Hematopoietic multipotent progenitor cell treated with erythropoietin and hydrocortisone succinate and interleukin-3 and kit ligand, for 17 days (in vitro differentiated cells): ENCODE measurements at places on chromosomes 11 and 22.
A peak's percentile ranks its signal among the peaks of the same experiment; 100 is the strongest.

DNA sequence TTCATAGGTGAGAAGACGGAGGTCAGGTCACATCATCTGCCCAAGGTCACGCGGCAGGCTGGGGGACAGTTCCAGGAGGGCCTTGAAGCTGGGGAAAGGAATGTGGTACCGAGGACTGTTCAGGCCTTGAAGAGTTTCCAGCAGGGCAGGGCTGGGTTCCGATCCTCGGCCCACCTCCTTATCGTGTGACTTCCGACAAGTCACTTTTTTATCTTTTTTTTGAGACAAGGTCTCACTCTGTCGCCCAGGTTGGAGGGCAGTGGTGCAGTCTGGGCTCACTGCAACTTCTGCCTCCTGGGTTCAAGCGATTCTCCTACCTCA, 623 bp downstream of the NDUFS8 start:
- peak; percentile 50 for DNase-seq

DNA sequence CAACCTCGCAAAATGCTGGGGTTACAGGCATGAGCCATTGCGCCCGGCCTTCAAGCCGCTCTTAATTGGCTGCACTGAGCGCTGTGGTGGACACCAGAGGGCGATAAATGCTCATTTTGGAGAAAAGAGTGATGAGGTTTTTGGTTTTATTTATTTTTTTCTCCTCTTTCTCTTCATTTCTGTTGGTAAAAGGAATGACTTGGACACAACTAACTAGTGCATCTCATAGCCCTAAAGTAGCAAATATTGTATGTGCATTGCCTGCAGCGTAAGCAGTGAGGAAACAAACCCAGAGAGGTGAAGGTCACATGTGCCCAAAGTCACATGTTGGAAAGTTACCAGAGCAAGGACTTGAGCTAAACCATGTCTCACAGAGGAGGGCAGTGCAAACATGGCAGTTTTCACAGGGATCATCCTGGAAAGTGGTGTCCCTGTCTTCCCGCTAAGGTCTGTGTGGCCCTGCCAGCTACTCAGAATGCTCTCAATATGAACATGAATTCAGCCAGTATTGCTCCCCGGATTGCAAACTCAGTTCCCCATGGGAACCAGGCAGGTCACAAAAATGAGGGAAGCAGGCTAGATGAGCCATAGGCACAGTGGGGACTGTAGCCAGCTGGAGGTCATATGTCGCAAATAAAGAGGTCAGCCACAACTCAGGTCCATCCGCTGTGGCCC, 8.6 kb upstream of the CD82 start:
- peak; percentile 85 for DNase-seq

DNA sequence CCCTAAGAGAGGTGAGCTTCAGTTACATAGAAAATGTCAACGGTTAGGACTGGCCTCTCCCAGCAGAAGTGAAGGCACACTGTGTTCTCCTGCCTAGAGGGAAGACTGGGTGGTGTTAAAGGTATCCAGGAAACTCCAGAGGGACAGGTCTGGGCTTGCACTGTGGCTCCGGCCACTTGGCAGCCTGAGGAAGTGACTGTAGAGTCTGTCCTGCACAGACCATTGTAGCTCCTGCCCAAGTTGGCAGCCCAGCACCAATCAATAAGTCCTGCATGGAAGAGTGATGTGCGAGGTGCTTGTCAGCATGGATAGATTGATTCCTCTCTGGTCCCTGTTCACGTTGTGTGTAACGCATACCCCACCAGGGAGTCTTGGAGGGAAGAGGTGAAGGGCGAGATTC, 284.8 kb downstream of the TENM4 start:
- DNase-seq, result no peak

- no peak for DNase-seq
Measured at GRCh38 chr11:22581354-22582150, 44.1 kb downstream of the FANCF start.

- DNase-seq, result no peak
Measured at GRCh38 chr11:69489746-69490365, 8.4 kb downstream of the LINC01488 start.

GRCh38 chr11:30938171-30938570, 352.0 kb upstream of the MPPED2 start:
- DNase-seq, result no peak

DNA sequence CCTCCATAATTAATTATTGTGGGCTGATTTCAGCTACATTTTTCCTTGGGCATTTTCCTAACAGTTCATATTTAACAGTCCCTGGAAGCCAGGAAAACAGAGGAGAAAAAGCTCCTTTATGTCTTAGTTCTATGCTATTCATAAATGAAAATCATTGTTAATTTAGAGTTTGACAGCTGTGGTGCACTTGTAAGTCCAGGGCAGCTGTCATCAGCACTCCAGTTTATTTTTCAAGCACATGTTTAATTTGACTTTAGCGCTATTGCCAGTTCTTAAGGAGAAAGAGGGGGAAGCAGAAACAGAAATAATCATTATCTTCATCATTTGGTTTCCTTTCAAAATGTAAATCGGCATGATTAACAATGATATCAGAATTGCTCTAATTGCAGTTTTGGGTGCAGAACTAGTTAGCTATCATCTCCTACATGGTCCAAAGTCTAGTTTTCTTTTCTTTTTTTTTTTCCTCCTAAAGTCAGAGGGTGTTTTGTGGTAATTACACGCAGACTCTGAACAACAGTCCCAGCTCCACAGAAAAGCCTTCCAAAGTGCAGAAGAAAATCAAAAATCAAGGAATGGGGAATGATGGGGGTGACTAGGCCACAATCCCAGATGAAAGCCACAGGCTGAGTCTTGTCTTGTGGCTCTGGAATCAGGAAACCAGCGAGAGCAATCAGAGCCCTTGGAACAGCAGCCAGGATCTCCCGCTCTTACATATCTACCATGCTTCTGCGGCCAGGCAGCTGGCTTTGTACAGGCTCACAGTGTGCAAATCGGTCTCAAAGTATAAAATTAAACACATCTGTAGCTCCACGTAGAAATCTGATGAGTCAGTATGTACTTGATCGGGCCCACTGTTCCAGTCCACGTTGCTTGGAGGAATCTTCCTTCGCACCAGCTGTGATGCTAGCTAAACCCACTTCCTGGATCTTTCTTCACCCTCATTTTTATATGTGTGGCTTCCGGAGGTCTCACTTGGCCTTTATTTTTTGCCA, 91.9 kb downstream of the SPON1 start:
- DNase-seq, result no peak

GRCh38 chr11:75233754-75234172, 6.8 kb upstream of the TPBGL start:
- no peak for DNase-seq

GRCh38 chr22:38214302-38215056, 12.7 kb downstream of the MAFF start:
- peak; percentile 56 for DNase-seq

DNA sequence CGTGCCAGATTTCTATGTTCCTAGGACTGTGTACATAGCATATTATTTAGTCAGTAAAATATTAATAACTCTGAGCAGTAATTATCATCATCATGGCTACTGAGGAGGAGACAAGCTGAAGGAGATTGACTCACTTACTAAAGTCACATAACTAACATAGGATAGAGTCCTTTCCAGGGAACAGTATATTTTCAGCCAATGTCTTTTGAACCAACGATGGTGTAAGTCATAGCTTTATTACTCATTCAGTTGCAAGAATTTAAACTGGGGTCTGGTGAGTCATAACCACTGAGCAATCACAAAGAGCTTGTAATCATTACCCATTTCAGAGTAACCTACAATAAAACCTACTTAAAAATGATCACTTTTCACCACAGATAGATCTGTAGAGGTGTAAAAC, 1564.8 kb upstream of the TENM4 start:
- no peak for DNase-seq

DNA sequence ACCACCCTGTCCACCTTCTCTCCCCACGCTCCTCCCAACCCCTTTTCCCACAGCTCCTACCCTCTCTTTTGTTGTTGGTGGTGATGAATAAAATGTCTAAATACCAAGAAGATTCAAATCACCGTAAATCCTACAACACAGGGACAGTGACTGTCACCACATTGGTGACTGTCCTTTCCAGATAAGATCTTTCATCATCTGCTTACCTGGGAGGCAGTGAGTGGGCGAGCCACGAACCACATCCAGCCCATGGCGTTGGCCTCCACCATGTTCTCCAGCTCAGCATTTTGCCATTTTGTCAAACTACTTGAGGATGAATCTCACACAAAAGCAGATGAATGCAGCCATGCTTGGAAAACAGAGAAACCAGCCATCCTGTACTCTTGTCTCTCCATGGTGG, 6.7 kb upstream of the CYTH4 start:
- DNase-seq, result no peak

- no peak for DNase-seq
Measured at GRCh38 chr11:65703846-65704245, 8.2 kb upstream of the KAT5 start.

DNA sequence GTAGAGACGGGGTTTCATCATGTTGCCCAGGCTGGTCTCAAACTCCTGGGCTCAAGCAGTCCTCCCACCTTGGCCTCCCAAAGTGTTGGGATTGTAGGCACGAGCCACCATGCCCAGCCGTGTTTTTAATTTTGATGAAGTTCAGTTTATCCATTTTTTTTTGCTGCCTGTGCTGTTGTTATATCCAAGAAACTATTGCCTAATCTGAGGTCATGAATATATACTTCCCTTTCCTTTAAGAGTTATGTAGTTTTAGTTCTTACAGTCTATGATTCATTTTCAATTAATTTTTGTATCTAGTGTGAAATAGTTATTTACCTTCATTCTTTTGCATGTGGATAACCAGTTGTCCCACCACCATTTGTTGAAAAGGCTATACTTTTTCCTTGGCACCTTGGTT, 50.3 kb upstream of the SORL1-AS1 start:
- DNase-seq, result no peak

DNA sequence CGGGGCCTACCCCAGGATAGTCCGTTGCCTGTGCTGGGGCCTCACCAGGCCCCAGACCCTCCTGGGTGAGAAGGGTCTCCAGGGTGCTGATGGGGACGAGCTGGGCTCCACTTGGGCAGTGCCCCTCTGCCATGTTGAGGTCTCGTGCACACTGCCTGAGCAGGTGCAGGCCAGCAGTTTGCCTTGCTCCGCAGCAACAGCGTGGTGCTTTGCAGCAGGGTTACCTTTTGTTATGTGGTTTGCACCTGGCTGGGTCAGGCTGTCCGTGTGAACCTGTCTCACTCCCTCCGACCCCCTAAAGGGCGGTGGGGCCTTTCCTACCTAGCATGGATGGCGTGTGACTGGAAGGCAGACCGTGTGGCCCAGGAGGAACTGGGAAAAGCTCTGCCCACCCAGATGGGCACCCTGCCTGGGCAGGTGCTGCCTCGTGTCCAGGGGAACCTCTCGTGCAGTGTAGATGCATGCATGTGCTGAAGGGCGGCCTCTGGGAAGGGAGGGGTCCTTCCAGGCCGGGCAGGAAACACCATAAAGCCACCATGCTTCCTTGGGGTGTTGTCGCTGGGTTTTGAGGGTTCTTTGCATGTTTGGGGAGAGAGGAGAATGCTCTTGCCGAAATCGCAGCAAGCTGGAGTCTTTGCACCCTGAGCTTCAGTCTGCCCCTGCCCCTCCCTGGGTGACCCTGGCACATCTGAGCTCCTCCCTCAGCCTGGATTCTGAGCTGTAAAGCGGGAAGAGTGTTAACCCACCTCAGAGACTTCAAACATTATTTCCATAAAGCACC, 75.4 kb upstream of the PPARA start:
- DNase-seq, result no peak

- no peak for DNase-seq
Measured at GRCh38 chr11:16738947-16739815, 734 bp downstream of the C11orf58 start.
